ENCODE measurements at places on chromosomes 4 and X. TPM values are rescaled to one million over a fixed set of nuclear protein-coding genes. Genes with fewer than 3 reads are reported as not detected.

GRCh38 chrX:78555401-78555980 lies 103.6 kb downstream of the RTL3 start:
- no peaks in the 10 kb centered on the region for H3K4me1 ChIP-seq
- peak; percentile 41 for DNase-seq
- H3K27ac ChIP-seq: peak overlapping the region; percentile 38
- H3K4me3 ChIP-seq: no peak overlapping the region
- H3K27me3 ChIP-seq: no peaks in the 10 kb centered on the region

DNA sequence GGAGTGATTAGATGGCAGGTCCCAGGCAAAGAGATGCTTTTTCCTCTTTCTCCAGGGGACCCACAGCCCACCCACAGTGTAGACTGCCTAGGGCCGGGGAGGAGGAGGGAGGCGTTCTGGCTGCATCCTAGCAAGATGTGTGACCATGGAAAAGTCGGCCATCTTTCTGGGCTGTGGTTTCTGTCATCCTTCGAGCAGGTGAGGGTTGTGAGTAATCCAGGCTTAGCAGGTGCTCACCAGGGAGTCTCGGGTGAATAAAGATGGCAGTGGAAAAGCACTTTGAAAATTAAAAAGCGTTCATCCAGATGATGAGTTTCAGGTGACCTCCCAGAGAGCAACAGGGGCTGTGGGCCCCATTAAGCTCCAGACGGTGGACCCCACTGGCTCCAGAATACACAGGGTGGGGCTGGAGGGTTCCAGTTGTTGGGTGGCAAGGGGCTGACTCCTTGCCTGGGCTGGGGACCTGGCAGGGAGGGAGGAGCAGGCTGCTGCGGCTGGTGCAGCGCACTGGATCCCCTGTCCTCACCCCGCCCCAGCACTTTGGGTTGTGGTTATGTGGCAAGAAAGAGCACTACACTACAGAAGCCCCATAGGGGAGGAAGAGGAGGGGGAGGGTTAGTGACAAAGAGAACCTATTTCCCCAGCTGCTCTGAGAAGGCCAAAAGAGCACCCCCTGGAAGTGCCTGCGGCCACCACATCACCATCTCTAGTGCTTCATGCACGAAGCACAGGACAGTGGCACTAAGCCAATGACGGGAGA lies 23.7 kb downstream of the ELF4 start:
- peaks cover 3% of the 10 kb centered on the region for H3K27me3 ChIP-seq
- no peak for DNase-seq
- H3K36me3 ChIP-seq: no peaks in the 10 kb centered on the region

DNA sequence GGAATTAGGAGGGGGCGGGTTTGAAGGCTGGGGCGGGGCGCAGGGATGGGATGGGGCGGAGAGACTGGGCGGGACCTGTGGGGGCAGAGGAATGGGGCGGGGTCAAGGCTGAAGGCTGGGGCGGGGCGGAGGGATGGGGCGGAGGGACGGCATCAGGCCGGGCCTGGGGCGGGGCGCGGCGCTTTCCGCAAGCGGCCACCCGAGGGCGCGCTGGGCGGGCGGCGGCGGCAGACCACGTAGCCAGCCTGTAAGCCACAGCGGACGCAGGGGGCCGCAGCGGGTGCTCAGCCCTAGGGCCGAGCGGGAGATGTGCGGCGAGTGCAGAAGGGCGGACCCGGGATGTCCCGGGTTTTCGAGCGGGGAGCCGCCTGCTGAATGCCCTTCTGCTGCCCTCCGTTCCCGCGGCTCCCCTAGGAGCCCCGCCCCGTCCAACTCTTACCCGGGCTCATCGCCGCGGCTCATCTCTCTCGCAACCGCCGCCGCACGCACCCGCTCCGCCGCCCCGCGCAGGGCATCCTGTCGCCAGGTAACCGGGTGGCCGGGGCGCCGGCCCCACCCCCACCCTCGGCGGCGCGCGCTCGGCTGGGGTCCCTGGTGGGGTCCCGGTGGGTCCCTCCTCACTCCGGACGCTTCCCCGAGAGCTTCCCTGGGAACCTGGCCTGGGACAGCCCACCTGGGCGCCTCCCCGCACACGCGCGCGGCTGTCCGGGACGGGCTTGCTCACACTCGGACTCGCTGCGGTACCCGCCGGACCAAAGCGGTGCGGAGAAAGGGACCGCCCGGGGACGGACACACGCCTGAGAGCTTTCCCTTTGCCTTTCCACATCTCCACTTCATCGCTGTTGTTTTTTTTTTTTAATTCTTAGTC lies at the start of gene CCDC110:
Gene CCDC110 (minus strand): TSS at position 499 of the 868 bp plus-strand sequence. CDS start 50 bp downstream, at position 449.
- H3K27me3 ChIP-seq: peaks cover 9% of the 10 kb centered on the region
- H3K36me3 ChIP-seq: no peaks in the 10 kb centered on the region
- peak; percentile 95 for DNase-seq
- peak within 1 kb of the TSS; percentile 67 for H3K27ac ChIP-seq
- peaks cover 9% of the 10 kb centered on the region for H3K4me1 ChIP-seq

DNA sequence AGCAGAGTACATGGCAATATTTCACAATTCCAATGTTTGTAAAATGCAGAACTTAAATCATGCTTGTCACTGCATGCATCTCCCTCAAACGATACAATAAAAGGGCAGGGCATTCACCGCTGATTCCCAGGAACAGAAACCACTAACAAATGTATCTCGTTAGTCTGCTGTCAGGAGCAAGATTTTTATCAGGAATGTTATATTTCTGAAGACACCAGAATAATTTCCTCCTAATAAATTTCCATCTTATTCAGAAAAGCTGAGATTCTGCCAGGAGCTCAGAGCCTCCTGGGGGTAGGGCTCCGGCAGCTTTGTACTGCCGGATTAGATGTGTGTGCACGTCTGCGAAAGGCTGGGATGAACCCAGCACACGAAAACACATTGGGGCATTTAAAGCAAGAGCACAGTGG lies 54.0 kb upstream of the LDB2 start:
- H3K36me3 ChIP-seq: no peaks in the 10 kb centered on the region
- H3K4me1 ChIP-seq: no peaks in the 10 kb centered on the region
- no peak overlapping the region for H3K27ac ChIP-seq
- H3K27me3 ChIP-seq: no peaks in the 10 kb centered on the region
- H3K4me3 ChIP-seq: no peak overlapping the region
- peak; percentile 46 for DNase-seq

- H3K36me3 ChIP-seq: no peaks in the 10 kb centered on the region
- peak; percentile 72 for DNase-seq
- no peaks in the 10 kb centered on the region for H3K27me3 ChIP-seq
- H3K4me1 ChIP-seq: no peaks in the 10 kb centered on the region
- no peak overlapping the region for H3K27ac ChIP-seq
Measured at GRCh38 chrX:21479695-21480270, 105.6 kb downstream of the CNKSR2 start.

GRCh38 chr4:25163196-25163595 lies 2.9 kb upstream of the SEPSECS start:
- no peak overlapping the region for H3K27ac ChIP-seq
- no peak overlapping the region for H3K4me3 ChIP-seq
- H3K36me3 ChIP-seq: peaks cover 4% of the 10 kb centered on the region
- DNase-seq: no peak

- H3K27me3 ChIP-seq: peaks cover 9% of the 10 kb centered on the region
- H3K4me1 ChIP-seq: no peaks in the 10 kb centered on the region
- DNase-seq: no peak
- no peaks in the 10 kb centered on the region for H3K36me3 ChIP-seq
Measured at GRCh38 chrX:36640232-36640631, 367.9 kb upstream of the FAM47C start.

GRCh38 chrX:45980726-45981125 lies 564.5 kb downstream of the ZNF674 start:
- peaks cover 2% of the 10 kb centered on the region for H3K27me3 ChIP-seq
- no peak overlapping the region for H3K27ac ChIP-seq
- H3K4me3 ChIP-seq: no peak overlapping the region
- DNase-seq: no peak
- no peaks in the 10 kb centered on the region for H3K4me1 ChIP-seq

DNA sequence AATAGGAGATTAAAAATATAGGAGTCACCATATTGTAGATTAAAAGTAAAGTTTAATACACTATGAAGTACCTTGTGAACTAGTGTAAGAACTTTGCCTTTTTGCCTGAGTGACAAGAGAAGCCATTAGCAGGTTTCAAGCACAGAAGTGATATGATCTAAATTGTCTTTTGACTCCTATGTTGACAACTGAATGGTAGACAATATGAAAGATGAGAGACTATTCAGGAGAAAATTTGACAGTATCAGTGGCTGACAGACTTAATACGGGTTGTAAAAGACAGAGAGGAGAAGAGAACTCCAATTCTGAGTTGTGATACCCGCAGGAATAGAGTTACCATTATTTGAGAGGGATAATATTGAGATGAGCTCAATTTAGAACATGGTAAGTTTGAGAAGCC lies 1259.8 kb downstream of the PCDH7 start:
- H3K4me1 ChIP-seq: no peaks in the 10 kb centered on the region
- H3K4me3 ChIP-seq: no peak overlapping the region
- no peak for DNase-seq
- no peak overlapping the region for H3K27ac ChIP-seq
- no peaks in the 10 kb centered on the region for H3K36me3 ChIP-seq

The WDR17 gene
- total RNA-seq: 0.22 TPM
